ENCODE measurements at places on chromosomes 2 and 18.

GRCh38 chr2:222859786-222860612 is 837 bp upstream of the ACSL3 start:
- peak; percentile 77 for DNase-seq

DNA sequence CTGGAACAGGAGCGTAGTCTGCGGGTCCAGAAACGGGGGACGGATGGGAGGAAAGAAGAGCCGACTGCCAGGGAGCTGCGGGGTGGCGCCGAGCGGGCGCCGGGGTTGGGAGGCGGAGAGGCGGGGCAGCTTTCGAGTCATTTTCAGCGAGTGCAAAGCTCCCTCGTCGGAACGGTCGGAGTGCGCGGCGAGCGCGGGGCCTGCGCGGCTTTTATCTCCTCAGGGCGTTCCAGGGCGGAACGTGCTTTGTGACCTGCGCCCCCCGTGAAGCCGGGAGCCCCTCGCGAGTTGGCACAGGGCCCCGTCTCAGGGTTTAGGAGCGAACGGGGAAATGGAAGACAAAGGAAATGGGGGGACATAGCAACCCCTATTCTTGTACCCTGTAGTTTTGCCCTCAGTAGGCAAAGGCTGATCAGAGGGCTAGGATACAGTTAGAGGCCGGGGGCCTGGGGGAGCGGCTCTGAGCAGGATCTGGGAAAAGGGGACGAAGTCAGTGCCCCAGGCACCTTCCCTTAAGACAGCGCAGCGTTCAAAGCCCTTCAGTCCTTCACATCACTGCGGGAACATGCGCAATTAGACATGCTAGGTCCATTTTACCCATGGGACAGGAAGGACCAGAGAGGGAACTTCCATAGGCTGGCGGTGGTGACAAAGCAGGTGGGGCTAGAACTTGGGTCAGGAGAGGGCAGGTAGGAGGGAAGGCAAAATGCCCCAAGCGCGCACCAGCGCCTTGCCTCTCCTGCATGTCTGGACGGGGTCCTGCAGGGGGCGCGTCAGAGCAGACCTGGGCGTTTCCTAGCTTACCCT is 60.1 kb upstream of the IL1RL1 start:
- DNase-seq: no peak

GRCh38 chr2:98463551-98463971 is 18.9 kb downstream of the INPP4A start:
- DNase-seq: peak; percentile 64

GRCh38 chr2:235506291-235506996 is 12.6 kb downstream of the AGAP1 start:
- DNase-seq: no peak

DNA sequence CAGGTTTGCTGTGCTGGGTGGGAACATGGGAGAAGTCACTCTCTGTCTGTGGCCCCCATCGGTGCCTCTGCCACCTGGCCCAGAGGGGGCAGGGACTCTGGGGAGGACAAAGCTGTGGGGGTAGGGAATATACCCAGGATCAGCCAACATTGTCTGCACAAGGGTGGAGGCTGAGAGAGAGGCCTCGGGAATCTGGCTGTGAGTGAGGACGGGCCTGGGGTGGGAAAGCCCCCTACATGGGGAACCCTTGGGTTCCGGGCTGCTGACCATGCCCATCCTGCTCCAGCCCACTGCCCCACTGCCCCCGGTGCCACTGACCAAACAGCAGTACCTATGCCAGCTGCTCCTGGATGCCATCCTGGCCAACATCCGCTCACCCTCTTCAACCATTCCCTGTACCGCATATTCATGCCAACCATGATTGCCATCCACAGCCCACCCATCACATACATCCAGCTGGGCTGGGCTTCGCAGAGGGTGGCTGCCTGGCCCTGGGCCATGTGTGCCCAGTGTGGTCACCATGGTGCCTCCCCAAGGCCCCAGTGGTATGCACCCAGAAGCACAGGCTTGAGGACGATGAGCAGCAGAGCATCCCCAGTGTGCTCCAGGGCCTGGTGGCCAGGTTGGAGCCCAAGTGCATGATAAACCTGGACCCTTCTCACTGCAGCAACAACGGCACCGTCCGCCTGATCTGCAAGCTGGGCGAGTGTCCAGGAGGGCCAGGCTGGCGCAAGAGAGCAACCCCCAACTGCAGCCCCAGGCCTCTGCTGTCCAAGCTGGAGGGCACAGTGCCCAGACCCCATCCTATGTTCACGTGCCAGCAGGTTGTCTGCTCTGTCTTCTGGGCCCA is 6.9 kb upstream of the POTEF start:
- peak; percentile 67 for DNase-seq

DNA sequence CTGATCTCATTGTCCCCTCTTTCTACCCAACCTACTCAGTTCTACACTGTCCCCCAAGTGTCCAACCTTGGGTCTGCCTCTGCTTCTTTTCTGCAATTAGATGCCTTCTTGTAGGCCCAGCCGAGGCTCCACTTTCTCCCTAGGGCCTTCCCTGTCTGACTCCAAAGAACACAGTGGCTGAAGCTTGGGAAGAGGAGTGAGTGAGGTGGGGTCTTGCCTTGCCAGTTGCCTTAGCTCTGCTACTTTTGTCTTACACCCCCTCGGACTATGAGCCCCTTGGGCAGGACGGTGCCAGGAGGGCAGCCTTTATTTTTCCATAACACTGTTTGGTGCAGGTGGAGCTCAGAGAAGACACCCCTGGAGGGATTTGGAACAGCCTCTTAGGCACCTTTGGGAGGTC is 345.1 kb downstream of the CYP26B1 start:
- peak; percentile 56 for DNase-seq

DNA sequence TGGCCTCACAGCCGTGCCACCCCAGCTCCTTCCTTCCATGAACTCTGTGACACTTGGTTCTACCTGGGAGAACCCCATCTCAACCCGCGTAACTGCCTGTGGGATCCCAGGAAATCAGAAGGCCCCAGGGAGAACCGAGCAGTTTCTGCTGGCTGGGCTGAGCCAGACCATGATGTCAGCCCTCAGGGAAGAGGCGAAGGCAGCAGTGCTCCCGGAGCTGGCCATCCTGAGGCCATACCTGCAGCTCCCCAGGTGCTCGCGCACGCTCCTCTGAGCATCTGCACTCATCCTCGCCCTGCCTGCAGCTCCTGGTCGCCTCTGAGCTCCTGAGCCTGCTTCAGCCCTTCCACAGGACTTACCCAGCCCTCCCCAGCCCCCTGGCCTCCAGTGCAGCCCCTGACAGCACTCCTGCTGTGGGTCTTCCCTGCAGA is 186.1 kb downstream of the SEPTIN10 start:
- no peak for DNase-seq

DNA sequence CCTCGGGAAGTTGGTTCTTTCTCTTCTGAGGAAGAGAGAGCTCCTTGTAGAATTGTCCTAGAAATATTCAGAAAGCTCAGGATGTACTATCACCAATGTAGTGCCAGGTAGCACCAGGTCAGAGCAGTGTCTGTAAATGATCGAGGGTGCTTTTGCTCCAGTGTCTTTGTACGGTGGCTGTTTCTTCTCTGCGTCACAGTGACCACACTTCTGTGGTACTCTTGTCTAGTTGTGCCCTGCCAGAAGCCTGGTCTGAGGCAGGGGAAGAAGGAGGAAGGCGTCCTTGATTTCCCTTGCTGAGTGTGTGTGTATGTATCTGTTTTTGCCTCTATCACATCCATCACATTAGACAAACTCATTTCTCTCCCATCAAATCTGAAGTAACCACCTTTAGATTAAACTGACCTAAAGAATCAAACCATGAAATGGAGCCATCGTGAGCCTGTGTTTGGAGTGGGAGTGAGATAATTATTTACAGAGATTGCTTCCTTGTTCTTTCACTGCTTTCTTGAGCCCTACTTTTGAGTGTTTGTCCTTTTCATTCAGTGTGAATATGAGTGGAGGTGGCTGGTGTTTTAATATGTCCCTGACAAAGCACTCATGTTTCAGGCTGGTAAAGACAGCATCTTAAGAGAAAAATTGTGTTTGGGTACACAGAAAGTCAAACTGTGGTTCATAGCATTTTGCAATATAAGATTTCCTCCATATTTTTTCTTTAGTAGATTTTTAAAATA is 97.2 kb downstream of the ACOXL start:
- no peak for DNase-seq

DNA sequence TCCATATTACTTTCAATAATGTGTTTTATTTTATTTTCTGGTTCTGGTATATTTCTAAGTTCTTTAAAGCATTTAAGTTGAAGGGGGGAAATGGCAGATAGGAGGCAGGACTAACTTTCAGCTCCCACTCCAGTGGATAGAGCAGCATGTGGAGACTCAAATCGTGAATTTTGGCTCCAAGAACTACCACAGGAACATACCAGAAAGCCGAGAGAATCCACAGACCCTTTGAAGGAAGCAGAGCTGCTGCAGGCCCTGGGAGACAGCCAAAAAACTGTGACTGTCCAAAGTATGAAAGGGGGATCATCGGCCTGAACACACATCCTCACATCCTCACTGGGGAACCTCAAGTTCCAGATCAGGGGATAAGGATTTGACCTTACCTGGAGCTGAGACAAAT is 207.6 kb upstream of the VWC2L start:
- DNase-seq: no peak

- no peak for DNase-seq
These were observed 3.2 kb downstream of the PIGN start for GRCh38 chr18:62183578-62184195.

DNA sequence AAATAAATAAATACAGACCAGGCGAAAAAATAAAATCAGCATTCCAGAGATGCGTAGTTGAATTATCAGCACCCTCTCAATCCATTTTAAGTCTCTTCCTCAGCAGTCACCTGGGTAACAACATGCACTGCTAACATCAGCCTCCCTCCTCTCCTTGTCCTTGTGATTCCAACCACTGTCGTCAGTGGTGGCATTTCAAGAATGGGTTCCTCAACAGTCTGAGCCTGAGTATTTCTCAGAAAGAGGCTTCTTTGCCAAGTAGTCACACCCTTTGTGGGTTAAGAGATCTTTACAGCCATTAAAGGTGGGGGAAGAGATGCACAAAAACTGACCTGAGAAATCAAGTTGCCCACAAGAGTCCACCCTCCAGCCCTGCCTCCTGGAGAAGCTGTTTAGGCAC is 39.0 kb downstream of the NOL10 start:
- no peak for DNase-seq

- DNase-seq: no peak
These were observed 75.7 kb downstream of the CHST9 start for GRCh38 chr18:27109451-27109850.

- no peak for DNase-seq
These were observed 357.0 kb upstream of the FANCL start for GRCh38 chr2:58598171-58598570.

DNA sequence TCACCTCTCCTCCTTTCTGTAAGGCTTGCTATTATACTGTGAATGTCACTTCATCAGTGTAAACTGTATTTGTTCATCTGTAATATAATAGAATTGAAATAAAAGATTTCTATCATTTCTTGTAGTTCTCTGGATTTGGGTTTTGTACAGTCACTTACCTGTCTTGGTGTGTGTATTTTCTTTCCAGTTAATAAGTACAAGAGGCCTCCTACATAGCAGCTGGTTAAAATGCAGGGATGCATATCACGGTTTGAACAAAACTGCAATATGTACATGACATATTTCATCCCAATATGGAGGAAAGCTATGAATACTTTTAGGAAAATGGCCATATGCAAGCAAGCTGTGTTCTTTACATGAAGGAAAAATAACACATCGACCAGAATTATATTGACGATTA is 5.4 kb upstream of the STAT1 start:
- no peak for DNase-seq

- DNase-seq: no peak
These were observed 52.3 kb upstream of the ST8SIA5 start for GRCh38 chr18:46809145-46809544.
